Neural crest cell (in vitro differentiated cells): ENCODE measurements at places on chromosomes 1 and 21. TPM values are rescaled to one million over a fixed set of nuclear protein-coding genes. Genes with fewer than 3 reads are reported as not detected.

GRCh38 chr1:247669225-247669624, 10.3 kb downstream of the OR13G1 start:
- no peak for DNase-seq

GRCh38 chr1:67256291-67257172, 51.1 kb upstream of the IL12RB2 start:
- DNase-seq = no peak

DNA sequence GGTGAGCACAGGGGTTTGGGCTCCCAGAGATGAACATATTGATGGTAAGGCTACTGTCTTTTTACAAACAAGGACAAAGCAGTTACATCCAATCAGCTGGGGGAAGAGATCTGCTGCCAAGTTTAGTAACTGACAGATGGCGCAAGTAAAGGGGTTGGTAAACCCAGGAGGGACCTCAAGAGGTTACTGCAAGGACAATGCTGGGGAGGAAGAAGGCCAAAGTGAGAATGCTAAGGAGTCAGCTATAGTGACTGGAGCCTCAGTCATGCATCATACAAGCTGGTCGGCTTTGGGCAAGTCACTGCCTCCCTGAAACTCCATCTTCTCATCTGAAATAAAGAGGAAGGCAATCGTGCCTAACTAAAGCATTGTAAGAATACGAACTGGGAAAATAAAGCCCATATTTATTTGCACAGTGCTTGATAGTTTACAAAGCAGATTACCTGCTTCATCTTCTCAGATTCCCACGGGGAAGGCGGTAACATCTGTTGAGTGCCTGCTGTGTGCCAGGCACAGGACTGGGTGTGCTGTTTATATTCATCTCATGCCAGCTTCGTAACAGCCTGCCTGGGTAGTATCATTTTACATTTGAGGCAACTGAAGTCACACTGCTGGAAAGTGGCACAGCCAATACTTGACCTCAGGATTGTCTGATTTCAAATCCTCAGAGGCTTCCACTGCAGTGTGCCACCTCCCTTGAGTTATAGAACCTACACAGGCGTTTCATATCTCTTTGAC, 114.8 kb downstream of the BEND5 start:
- DNase-seq = no peak

DNA sequence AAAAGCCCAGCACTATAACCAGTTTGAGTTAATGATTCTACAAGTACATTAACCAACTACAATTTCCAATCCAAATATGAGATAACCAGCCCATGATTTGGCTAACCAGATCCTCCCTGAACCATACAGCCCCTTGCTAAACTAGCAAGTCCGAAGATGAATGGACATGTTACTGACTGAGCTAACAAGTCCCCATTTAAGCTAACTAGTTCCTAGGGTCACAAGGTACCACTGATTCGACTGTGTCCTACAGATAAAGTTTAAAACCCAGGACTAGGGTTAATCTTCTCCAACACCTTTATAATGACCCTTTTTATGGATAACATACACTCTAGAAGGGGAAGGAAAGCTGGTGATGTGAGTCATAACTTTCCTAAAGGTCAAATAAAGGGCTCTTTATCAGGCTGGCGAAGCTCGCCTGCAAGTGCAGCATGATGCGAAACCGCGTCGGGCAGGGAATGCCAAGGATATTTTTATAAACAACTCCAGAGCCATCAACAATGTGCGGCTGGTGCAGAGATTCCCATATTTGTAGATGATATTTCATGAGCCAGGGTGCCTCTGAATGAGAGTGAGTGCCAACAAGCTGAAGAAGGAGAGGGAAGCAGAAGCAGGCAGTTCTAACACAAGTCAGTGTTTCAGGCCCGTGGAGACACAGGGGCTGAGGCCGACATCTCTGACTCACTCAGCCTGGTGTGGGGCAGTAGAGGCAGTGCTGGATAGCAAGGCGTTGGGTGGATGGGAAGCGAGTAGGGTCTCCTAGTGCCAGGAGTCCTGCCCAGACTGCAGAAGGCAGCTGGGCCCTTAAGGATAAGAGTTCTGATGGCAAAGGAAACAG, 75.6 kb upstream of the ROR1 start:
- no peak for DNase-seq

DNA sequence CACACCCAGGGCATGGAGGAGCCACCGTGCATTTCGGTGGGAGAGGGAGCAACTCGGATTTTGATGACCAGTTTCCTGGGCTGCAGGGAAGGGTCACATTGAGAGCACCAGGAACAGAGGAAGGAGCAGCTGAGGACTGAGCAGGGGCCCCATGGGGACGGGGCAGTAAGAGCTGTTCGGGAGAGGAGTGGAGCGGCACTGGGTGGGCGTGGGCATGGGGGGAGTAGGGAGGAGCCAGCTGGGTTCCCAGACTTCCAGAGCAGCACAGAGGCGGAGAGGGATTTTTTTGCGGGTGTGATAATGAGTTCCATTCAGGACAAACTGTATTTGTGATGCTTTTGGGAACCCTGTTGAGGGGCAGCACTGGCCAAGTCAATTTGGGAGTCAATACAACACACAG, 17.4 kb upstream of the GPR153 start:
- DNase-seq = no peak

Gene C4BPA
- total RNA-seq = not detected in 2 replicates

DNA sequence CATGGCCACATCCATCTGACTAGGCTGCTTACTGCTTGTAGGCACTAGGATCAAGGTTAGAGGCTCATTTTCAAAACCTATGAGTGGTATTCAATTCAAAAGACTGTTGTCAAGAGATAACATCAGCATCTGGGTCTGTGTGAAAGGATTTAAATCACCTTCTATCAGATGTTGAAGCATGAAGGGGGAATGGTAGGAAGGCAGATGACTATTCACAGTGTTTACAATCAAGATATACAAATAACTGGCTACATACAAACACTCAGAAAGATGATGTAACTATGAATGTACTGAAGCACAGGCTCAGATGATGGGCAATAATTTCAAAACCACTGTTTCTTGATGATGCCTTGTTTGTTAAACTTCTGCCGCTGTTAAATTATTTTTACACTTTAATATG, 249.2 kb downstream of the SLC45A1 start:
- DNase-seq = no peak

GRCh38 chr1:116273042-116273783, 99.8 kb upstream of the ATP1A1 start:
- no peak for DNase-seq

DNA sequence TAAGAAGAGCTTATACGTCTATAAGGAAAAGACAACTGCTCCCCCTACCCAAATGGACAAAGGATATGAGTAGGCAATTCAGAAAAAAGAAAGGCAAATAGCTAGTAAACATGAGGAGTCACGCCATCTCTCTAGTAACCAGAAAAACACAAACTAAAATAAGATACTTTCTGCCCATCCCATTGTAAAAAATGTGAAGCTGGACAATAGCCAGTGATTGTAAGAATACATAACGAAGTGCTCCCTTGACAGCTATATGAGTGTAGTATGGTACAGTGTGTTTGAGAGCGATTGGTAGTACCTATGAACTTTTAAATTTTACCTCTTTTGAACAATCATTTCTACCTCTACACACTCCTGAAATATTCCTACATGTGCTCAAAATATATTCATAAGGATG, 7.5 kb upstream of the GJA8 start:
- DNase-seq = no peak

GRCh38 chr1:212127221-212127620, 91.7 kb downstream of the DTL start:
- no peak for DNase-seq

- DNase-seq = no peak
These were observed 27.2 kb downstream of the CNN3 start for GRCh38 chr1:94899756-94900155.

- no peak for DNase-seq
These were observed at the start of gene PLEKHG5 for GRCh38 chr1:6491480-6491962. Gene PLEKHG5, minus strand, starts transcription at chr1:6491667. Its CDS starts 14,096 bp downstream, at chr1:6477571.

GRCh38 chr1:203120325-203121153, 7.0 kb upstream of the ADORA1 start:
- no peak for DNase-seq

GRCh38 chr1:6008696-6009095, 16.5 kb upstream of the NPHP4 start:
- no peak for DNase-seq

DNA sequence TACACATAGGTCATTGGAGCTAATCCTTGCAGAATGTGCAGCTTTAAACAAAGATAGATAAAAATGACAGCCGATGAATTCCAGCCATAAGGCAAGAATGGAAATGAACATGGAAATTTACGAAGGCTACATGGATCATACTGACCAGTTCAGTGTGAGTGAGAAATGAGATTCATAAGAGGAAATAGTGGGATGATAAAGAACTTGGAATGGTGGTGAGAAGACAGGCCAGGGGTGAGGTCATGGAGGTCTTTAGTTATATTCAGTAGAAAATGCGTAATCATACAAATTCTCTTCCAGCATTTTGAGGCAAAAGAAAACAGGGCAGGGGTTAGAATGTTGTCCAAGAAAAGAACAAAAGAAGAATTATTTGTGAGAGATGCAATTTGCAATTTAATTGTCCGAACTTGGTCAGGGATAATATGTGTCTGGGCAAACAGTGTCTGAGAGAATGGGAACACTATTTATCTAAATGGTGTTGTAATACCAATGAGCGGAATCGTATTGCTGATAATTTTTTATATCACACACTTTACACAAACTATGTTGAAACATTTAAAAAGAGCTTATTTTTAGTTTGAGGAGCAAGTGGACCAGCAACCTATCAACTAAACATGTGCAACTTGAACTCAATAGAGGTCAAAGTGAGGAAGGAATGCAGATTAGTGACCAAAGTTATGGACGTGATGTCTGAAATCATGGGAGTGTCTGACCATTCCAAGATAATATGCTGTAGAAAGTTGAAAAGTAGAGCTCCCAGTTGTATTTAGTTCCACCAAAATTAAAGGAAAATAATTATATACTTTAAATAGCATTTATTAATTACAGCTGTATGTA, 739.0 kb upstream of the NCAM2 start:
- DNase-seq = no peak

Gene HRNR
- total RNA-seq = not detected in 2 replicates

DNA sequence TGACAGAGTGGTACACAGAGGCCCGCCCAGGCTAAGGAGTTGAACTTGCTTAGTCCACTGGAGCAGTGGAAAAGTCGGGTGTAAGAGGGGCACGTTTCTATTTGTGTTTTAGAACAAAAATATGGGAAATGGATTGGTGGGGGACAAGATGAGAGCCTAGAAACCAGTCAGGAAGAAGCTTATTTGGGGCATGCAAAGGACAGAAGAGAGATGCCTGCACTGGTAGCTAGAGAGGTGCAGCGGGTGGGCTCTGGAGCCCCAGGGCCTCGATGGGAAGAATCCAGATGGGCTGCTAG, 1.2 kb upstream of the LIN9 start:
- no peak for DNase-seq

DNA sequence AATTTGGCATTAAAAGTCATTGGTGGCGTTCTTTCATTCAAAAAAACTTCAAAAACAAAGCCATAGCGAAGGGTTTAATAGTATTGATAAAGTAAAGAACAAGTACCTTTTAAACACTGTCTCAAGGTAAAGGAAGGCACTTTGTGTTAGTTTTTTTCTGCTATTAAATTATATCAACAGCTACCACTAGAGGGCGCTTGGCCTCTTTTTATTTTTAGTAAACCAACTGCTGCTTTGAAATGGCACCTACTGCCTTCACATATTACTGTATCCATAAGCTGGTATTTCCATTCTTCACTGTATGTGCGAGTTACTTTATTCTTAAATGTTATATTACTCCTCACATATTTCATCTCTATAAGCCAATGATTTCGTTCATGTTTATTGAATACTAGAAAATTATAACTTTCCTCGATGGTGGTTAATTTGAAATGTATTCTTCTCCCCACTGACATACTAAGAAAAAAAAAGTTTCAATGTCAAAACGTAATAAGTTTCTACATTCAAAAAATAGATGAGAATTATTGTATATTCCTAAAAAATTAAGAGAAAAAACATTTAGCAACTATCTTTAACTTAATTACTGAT, 125.7 kb upstream of the CXADR start:
- peak; percentile 59 for DNase-seq

GRCh38 chr1:113998361-113998760, 19.1 kb downstream of the OLFML3 start:
- no peak for DNase-seq

Gene NPPB
- not detected in 2 replicates for total RNA-seq

GRCh38 chr21:41071258-41072171, 96.4 kb upstream of the BACE2 start:
- DNase-seq = peak; percentile 14

Gene C1orf21
- total RNA-seq = 29.8 and 32.5 TPM in 2 replicates

DNA sequence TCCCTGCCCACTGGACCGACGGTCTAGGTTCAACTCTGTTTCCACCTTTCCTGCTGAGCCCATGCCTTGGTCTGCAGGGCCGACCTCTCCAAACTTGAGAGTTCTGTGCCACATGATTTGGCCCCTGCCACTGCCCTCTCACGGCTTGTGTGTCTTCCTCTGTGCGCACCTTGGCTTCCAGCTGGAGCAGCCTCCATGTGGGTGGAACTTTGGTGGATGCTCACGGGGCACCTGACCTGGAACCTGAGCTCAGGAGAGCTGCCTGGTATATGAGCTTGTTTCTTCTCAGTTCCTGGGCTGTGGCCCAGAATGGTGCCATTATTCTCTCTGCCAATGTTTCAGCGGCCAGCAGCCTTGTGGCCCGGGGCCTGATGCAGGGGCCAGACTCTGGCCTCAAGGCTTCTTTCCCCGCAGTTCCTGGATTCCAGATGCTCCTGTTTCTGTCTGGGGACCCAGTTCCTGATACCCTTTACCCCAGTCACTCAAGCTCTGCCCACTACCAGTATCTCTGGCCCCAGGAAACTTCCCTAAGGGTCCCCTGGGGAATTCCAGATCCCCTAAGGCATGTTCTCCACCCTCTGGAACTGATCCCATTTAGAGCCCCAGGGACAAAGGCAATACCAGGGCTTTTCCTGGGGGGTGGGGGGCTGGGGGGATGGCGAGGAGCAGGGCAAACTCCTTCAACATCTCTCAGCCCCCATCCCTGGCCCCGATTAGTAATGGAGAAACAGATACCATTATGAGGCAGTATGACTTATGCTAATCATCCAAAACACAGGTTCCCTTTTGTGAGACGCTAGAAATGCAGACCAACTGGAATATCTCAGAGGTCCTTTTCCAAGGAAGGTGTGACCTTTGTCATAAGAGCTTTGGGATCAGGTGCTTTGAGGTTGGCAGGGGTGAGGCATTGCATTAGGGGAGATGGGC, 11.1 kb downstream of the QSOX1 start:
- no peak for DNase-seq

DNA sequence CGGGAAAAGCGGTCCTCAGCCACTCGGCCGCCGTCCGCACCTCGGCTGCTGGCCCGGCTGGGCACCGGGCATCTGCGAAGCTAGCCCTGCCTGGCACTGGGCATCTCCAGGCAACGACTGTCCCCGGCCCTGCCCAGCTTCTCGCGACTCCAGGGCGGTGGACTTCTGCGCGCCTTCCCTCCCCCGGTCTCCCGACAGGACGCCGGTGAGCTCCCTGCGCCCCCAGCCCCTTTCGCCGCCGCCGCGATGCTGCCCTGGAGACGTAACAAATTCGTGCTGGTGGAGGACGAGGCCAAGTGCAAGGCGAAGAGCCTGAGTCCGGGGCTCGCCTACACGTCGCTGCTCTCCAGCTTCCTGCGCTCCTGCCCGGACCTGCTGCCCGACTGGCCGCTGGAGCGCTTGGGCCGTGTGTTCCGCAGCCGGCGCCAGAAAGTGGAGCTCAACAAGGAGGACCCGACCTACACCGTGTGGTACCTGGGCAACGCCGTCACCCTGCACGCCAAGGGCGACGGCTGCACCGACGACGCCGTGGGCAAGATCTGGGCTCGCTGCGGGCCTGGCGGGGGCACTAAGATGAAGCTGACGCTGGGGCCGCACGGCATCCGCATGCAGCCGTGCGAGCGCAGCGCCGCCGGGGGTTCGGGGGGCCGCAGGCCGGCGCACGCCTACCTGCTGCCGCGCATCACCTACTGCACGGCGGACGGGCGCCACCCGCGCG, 514 bp downstream of the FAM43B start:
- no peak for DNase-seq
